ENCODE measurements at places on chromosomes 11 and 22.

GRCh38 chr11:107468596-107468995 lies 11.0 kb upstream of the CWF19L2 start:
- no peak for DNase-seq

GRCh38 chr11:115078461-115079438 lies 400.4 kb downstream of the NXPE2 start:
- DNase-seq: no peak

- DNase-seq: no peak
Observed at GRCh38 chr11:66264914-66265313, 3.5 kb upstream of the RAB1B start.

- no peak for DNase-seq
Observed at GRCh38 chr22:38350444-38351359, 33.5 kb upstream of the CSNK1E start.

DNA sequence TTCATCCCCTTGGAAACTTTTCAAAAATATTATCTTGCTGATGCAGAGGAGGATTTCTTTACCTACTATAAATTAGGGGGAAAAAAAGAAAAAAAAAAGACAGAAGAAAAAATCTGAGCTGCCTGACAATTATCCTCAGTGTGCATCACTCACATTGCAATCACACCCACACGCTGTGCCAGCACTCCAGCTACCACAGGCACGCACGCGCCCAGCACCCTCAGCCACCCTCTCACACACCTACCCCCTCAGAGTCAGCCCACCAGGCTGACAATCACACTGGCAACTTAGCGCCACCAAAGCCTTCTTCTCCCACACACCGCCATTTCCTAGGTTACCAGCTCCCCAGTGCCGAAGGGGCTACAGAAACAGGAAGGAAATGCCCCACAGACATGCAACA lies 236.1 kb downstream of the KCNA4 start:
- no peak for DNase-seq

- DNase-seq: no peak
Observed at GRCh38 chr11:86046116-86046515, 22.8 kb downstream of the PICALM start.

DNA sequence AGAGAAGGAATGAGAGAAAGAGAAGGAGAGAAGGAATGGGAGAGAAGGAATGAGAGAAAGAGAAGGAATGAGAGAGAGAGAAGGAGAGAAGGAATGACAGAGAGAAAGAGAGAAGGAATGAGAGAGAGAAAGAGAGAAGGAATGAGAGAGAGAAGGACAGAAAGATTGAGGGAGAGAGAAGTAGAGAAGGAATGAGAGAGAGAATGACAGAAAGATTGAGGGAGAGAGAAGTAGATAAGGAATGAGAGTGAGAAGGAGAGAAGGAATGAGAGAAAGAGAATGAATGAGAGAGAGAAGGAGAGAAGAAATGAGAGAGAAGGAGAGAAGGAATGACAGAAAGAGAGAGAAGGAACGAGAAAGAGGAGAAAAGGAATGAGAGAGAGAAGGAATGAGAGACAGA lies 34.1 kb upstream of the APOL5 start:
- no peak for DNase-seq

DNA sequence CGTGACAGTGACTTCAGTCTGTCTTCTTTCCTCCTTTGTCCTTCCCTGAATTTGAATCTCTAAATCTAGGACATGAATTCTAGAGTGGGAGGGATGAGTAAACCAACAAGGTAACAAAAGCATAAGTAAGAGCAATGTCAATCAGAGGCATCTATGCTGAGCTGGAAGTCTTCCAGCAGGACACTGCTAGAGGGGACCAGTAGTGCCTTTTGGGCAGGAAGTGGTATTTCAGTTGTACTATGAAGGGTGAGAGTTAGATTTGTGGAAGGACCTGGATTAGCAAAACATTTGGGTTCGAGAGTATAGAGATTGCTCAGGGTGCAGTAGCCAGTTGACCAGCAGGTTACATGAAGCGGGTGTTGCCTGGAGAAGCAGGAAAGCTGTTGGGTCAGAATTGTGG lies 40.3 kb downstream of the MEI1 start:
- DNase-seq: no peak

DNA sequence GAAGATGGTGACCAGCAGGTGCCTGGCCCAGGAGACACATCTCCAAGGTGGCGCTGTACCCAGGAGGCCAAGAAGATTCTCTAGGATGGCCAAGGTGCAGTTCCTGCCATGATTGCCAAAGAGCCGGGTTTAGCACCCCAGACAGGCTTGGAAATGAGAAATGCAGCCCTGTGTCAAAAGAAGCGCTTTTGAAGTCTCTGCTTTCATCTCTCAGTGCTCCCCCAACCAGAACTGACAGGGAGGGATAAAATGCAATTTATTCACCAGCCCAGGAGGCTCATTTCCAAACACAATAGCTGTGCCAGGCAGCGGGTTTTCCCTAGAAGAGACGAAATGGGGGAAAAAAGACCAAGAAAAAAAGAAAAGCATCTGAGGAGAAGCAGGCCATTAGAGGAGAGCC lies 195.9 kb upstream of the NCAM1 start:
- DNase-seq: no peak

- DNase-seq: no peak
Observed at GRCh38 chr11:88293931-88294330, 43.6 kb downstream of the CTSC start.

GRCh38 chr11:131756479-131757110 lies 386.2 kb downstream of the NTM start:
- no peak for DNase-seq

Data from stimulated activated CD4-positive, alpha-beta T cell treated with anti-CD3 and anti-CD28 coated beads, Interleukin-12 subunit alpha, Interleukin-12 subunit beta, amount 100 ng/mL, for 48 hours (primary cell).